ENCODE measurements at places on chromosomes 1 and 21. TPM values are rescaled to one million over a fixed set of nuclear protein-coding genes. Genes with fewer than 3 reads are reported as not detected.

The MCOLN2 gene
- total RNA-seq: 1.1 TPM

GRCh38 chr1:224435999-224436398 lies 1.4 kb upstream of the WDR26 start:
- no peaks in the 10 kb centered on the region for H3K36me3 ChIP-seq
- DNase-seq: no peak
- H3K4me3 ChIP-seq: no peak overlapping the region
- no peaks in the 10 kb centered on the region for H3K4me1 ChIP-seq
- H3K27me3 ChIP-seq: no peaks in the 10 kb centered on the region

DNA sequence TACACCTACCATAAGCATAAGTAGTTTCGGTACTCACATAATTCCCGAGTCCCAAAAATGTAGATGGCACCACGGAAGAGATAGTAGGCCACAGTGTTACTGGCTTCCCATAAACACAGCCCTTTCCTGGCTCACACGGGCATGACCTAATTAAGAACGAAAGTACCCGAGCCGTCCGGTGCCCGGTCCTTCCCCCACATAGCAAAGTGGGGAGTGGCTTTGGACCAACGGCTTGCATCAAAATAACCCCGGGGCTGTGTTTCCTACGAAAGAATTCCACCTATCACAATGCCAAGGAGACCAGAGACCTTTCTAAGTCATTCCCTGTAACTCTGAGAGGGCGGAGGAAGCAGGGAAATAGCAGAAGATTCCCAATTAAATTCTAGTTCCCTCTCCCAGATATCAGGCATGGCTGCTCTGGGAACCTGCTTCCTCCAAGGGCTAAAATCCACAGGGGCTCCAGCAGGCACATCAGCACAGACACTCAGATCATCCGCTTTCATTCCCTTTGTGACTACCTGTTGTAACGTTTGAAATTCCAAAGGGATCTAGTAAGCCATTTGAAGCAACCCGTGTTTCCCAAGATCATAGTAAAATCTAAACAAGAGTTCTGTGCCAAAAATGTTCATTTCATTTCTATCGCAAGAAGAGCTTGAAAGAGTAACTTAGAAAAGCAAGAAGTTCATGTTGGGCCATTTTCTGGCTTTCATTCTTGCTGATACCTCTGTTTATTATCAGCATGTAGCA lies at the start of gene TMPRSS3:
TSS of gene TMPRSS3 (minus strand) at position 148 of the 747 bp plus-strand sequence. CDS start 635 bp downstream, outside the sequence.
- DNase-seq: peak; percentile 44
- no peaks in the 10 kb centered on the region for H3K36me3 ChIP-seq
- H3K4me1 ChIP-seq: no peaks in the 10 kb centered on the region
- H3K4me3 ChIP-seq: no peak within 1 kb of the TSS
- H3K27me3 ChIP-seq: no peaks in the 10 kb centered on the region
- no peak within 1 kb of the TSS for H3K27ac ChIP-seq

The AP4B1 gene
- 5.0 TPM for total RNA-seq

DNA sequence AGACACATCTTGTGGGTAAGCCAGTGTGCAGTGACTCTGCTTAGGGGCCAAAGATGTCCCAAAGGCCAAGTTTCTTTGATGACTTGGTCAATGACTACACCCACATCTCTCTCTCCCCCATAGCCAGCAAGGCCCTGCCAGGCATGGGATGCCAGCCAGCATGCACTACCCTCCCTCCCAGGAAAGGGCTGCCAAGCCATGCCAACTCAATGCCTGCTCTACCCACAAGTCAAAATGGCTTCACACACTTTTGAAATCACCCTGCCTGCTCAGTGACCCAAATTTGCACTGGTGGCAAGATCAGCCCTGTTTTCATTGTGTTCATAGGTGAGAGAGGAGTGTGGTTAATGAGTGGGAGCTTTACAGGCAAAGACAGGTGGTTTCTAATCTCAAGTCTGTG lies 112.5 kb downstream of the MATN1 start:
- no peaks in the 10 kb centered on the region for H3K36me3 ChIP-seq
- no peaks in the 10 kb centered on the region for H3K27me3 ChIP-seq

The SLAMF6 gene
- 0.64 TPM for total RNA-seq

GRCh38 chr1:115090540-115090939 lies 1.2 kb upstream of the TSPAN2 start:
- H3K4me3 ChIP-seq: no peak overlapping the region
- H3K4me1 ChIP-seq: no peaks in the 10 kb centered on the region

The SLC2A5 gene
- total RNA-seq: 55.0 TPM

The GATAD2B gene
- 29.7 TPM for total RNA-seq

DNA sequence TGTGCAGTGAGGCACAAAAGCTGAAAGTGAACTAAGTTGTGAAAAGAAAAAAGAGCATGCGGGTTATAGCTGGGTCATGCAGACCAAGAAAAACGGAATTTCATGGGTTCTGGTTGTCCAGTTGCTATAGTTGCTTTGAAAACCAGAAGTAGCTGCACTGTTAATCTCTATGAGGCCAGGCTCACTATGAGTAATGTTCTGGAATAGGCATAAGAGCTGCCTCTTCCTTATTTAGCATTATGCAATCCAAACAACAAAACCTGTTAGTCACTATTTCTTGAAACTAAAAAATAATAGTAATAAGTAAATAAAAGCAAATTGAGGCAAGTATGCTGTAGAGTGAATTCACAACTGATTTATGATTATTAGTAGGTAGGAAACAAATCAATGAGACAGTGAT lies 1383.7 kb downstream of the MRPL39 start:
- H3K4me3 ChIP-seq: no peak overlapping the region
- no peak for DNase-seq
- H3K27ac ChIP-seq: no peak overlapping the region
- H3K36me3 ChIP-seq: no peaks in the 10 kb centered on the region

DNA sequence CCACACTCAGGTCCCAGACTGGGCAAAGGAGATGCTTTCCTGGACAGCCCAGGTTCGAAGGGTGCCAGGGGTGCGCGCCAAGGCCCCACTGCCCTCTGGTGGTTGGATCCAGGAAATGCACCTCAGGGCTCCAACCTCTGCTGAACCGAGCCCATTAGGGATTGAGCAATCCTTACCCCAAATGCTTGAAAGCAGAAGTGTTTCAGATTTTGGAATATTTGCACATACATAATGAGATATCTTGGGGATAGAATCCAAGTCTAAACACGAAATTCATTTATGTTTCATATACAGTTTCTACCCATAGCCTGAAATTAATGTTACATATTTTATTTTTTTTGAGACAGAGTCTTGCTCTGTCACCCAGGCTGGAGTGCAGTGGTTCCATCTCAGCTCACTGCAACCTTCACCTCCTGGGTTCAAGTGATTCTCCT lies 57.4 kb downstream of the SLC9A1 start:
- peak; percentile 74 for DNase-seq
- peaks cover 6% of the 10 kb centered on the region for H3K4me1 ChIP-seq
- no peaks in the 10 kb centered on the region for H3K36me3 ChIP-seq
- H3K27ac ChIP-seq: no peak overlapping the region
- H3K4me3 ChIP-seq: no peak overlapping the region

The S100A1 gene
- 9.1 TPM for total RNA-seq

The RGS18 gene
- total RNA-seq: 0.64 TPM

GRCh38 chr1:16293538-16293937 lies 56.6 kb upstream of the CPLANE2 start:
- no peak overlapping the region for H3K27ac ChIP-seq
- no peaks in the 10 kb centered on the region for H3K4me1 ChIP-seq
- no peaks in the 10 kb centered on the region for H3K27me3 ChIP-seq
- no peak for DNase-seq
- H3K4me3 ChIP-seq: no peak overlapping the region
- H3K36me3 ChIP-seq: no peaks in the 10 kb centered on the region

Measured in prostate gland (tissue), 2 donors.